Retinal pigment epithelial cell (primary cell): ENCODE measurements at places on chromosomes 6 and 20.
A peak's percentile ranks its signal among the peaks of the same experiment; 100 is the strongest.

GRCh38 chr6:126063512-126064146, 77.3 kb downstream of the TRMT11 start:
- DNase-seq: no peak

GRCh38 chr20:24773751-24774201, 175.3 kb upstream of the CST7 start:
- DNase-seq: peak; percentile 55

- DNase-seq: no peak
Observed at GRCh38 chr6:17628873-17629272, 28.8 kb downstream of the FAM8A1 start.

- DNase-seq: no peak
Observed at GRCh38 chr20:41172296-41173140, 35.2 kb downstream of the PLCG1 start.

DNA sequence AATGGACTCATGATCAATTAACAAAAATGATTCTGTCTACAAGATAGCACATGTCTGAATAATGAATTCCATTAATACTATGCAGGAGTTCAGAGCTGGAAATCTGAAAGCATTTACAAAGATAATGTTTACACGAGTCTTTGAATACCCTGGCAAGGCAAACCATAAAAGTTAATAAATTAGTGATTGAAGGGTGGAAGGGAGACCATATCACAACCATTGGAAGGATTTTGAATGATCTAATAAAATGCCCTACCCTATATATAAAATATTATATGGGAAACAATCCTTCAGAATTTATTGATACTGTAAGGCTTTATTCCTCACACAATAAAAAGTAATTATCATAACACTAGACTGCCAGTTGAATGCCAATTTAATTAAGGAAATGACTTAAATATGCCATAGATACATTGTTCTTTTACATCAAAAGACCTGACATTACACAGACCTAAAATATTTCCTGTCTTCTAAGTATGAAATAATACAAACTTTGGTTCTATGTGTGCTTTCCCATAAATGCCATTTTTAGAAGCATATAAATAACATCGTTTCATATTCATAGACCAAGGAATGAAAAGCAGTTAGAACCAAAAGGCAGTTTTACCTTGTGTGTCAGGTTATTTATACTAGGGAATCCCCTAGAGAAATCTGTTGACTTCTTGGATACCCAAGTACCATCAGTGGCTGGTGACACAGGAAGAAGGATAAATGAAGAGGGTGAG, 249.2 kb upstream of the MARCKS start:
- DNase-seq: no peak

- DNase-seq: peak; percentile 46
Observed at GRCh38 chr6:91476000-91476399, 889.1 kb upstream of the MAP3K7 start.

- DNase-seq: peak; percentile 48
Observed at GRCh38 chr6:53679446-53679933, 13.9 kb upstream of the KLHL31 start.

GRCh38 chr6:108685970-108686369, 125.3 kb downstream of the FOXO3 start:
- DNase-seq: no peak

GRCh38 chr6:107416145-107416544, 43.2 kb downstream of the PDSS2 start:
- DNase-seq: no peak

- DNase-seq: no peak
Observed at GRCh38 chr20:35823937-35824336, 52.1 kb downstream of the PHF20 start.

GRCh38 chr20:51500311-51500710, 42.2 kb downstream of the NFATC2 start:
- DNase-seq: no peak

DNA sequence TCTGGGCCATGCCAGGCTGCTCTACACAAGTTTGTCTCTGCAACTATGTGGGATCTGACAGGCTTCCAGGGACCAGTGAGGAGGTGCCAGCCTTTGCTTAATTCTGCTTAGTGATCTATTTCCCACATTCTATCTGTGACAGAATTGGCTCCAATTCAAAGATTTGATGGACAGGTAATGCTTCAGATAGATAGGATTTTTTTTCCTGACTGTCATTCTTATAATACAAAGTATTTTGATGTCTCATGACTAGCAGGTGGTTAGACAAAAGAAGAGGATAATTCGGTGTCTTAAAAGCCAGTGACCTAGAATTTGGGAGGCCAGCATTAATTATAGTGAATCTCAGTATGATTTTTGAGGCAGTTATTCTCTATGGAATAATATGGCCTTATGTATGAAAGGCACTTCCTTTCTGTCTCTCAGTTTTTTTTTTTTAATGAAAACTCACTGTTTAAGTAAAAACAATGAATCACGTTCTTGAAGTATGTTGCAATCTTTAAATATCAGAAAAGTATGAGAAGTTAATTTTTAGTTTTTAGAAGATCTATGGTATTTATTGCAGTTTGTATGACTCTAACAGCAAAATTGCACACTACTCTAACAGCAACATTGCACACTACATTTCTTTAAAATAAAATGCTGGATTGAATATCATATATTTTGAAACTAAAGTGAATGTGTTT, 43.7 kb downstream of the TMEM200A start:
- DNase-seq: no peak

- no peak for DNase-seq
Observed at GRCh38 chr6:26363882-26364701, 906 bp upstream of the BTN3A2 start.

GRCh38 chr6:160978141-160978901, 13.2 kb upstream of the MAP3K4 start:
- no peak for DNase-seq

DNA sequence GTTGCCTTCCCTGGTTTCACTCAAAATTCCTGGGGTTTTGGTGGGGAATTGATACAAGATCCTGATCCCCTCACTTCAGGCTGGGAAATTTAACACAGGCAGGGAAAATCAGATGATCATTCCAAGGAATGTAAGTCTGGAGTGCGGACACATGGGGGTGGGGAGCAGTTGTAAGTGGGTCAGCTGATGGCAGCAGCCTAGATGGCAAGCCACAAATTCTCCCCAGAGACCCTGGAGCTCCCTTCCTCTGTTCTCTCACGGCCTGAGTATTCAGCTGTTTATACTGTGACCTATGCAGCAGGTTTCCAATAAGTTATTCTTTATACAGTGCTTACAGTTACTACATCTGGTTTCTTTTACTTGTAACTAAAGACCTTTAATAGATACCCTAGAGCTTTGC, 144.9 kb downstream of the SH3BGRL2 start:
- no peak for DNase-seq

GRCh38 chr6:25635886-25636317, 16.1 kb upstream of the SCGN start:
- DNase-seq: peak; percentile 31

DNA sequence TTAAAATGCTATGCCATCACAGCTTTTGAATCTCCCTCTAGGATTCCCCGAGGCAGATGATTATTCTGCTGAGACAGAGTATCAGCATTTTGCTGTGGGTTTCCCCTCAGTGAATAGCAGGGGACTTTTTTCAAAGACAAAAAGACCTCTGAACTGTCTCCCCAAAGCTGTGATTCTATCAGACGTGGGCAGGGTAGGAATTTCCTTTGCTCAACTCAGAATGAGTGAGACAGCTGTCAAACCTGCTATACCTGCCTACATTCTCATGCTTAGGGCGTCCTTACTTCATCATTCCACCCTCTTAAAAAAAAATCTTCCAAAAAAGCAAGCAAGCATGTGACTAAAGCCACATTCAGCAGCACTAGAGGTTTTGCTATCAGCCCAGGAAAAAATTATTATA, 147.6 kb upstream of the FAM83B start:
- no peak for DNase-seq

- peak; percentile 86 for DNase-seq
Observed at GRCh38 chr6:150068720-150069648, at the start of gene ULBP3. Gene ULBP3 (minus strand): TSS chr6:150069121. CDS start chr6:150069066, 55 bp downstream.

DNA sequence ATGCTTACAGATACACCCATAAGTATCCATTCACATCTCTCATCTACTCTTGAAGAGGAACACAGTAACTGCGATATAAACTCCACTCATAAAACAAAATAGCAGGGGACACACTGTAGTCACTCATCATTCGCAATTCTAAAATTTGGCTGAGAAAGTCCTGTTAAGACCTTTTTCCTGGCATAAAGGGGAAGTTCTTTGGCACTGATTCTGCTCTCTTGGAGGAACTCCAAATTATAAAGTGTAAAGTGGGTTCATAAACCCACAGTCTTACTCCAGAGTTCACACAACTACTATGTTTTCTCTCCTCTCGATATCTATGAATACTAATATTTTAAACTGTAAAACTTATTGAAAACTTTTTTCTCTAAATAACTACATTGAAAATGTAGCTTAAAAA, 80.6 kb downstream of the ADGB start:
- no peak for DNase-seq

- no peak for DNase-seq
Observed at GRCh38 chr6:169829786-169830185, 78.4 kb downstream of the ERMARD start.

DNA sequence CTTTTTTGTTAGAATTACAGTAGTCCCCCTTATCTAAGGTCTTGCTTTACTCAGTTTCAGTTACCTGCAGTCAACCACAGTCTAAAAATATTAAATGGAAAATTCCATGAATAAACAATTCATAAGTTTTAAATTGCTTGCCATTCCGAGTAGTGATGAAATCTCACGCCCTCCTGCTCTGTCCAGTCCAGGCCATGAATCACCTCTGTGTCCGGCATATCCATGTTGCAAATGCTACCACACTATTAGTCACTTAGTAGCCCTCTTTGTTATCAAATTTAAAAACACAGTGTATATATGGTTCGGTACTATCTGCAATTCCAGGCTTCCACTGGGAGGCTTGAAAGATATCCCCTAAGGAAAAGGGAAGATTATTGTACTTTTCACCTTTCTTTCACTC, 164.6 kb upstream of the FAM83B start:
- no peak for DNase-seq

DNA sequence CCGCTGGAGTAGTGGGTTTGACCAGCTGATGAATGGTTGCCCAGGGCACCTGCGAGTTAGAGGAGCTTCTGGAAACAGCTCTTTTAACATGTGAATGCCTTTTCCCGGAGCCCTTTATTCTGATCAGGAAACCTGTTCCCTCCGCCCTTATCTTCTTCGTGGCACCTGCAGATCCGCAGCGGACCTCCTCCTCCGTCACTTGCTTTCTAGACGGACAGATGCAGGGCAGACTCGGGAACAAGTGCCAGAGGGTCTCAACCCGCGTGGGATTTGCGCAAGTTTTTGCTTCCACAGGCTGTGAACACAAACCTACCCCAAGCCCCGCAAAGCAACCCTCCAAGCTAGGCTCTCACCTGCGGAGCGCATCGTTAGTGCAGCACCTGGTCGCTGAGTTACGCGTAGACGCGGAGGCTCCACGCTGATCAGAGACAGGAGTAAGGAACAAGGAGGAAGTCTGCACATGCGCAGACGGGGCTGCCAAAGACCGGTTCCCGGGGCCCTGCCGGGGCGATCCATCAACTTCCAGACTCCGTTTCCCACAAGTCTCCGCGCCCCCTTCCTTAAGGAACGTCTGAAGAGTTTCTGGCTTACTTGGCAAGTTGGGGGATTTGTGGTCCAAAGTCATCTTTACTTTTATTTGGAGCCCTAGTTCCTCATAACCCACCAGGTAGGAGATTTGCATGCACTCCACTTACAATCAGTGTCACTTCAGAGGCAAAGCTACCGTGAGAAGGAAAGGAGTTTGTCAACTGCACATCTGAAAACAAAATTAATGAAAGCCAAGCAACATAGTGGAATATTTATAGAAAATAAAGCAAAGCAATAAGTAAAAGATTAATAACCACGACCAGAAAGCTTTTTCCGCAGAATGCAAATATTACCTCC, 52.7 kb upstream of the ELMO2 start:
- DNase-seq: no peak

DNA sequence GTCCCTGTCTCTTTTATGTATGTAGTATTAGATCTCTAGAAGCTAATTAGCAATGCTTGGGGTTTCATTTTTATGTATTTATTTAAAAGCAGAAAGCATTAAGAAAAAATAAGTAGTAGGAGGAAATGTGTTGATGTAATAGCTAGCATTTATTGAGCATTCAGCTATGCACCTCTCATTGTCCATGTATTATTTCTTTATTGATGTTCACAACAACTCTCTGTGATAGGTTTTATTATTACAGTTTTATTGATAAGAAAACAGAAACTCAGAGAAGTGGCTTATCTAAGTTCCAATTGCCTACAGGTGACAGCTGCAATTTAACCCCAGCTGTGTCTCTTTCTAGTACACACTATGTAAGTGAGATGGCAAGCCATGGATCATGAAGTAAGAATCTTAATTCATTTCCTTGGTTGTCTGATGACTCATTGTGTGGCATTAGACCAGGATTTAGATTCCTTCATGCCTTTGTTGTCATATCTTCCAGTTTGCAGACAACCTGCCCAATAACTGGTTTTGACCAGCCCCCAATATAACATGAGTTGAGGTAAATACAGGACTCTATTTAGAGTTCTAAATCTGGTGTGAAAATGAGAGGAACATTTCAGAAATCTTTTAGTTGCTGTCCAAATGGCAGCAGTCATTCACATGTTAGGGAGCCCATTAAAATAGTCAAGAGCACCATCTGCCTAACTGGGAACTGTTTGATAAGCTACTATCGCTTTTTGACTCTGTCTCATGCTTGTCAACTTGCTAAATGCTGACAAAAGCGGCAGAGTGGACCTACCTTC, 170.8 kb upstream of the PHACTR1 start:
- DNase-seq: peak; percentile 61

DNA sequence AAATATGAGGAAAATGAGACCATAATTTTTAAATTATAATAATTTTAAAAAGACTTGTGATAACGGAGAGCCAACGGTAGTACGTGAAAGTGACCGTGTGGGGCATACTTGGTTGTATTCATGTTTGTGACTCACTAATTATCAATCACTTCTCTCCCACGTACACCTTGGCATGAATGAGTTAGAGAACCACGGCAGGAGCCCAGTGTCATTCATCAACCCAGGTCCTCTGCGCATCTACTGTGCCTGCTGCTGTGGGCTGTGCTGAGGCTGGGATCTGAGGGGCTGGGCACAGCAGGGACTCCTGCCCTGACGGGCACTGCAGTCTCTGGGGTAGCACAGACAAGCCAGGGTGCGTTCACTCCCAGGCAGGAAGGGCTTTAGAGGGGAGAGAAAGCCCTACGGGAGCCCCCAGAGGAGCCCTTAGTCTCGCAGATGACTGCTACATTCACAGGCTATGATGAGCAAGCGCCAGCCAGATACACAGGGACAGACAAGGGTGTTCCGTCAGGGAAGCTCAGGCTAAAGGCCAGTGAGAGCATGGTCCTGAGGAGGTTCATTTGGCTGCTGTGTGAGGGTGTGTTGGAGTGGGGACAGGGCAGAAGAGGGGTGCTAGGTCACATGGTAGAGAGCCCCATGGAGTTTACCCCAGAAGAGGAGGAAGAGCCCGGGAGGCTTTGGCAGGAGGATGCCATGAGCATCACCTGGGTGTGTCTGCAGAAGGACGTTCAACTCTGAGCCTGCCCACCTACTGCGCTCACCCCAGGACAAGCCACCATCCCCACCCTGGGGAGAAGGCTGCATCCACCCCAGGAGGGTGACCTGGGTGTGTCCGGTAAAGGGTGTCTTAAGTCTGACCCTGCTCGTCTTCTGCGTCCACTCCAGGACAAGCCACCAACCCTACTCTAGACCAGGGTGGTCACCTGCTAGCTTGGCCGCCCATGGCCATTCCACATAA, 8.2 kb upstream of the RPS6KA2 start:
- DNase-seq: no peak
